ENCODE measurements at places on chromosomes 5 and 9. TPM values are rescaled to one million over a fixed set of nuclear protein-coding genes. Genes with fewer than 3 reads are reported as not detected.

- no peaks in the 10 kb centered on the region for H3K4me1 ChIP-seq
- no peaks in the 10 kb centered on the region for H3K36me3 ChIP-seq
- no peak overlapping the region for H3K27ac ChIP-seq
- H3K27me3 ChIP-seq, result no peaks in the 10 kb centered on the region
- no peak overlapping the region for H3K4me3 ChIP-seq
Observed at GRCh38 chr9:106403081-106403480, 459.9 kb upstream of the ZNF462 start.

- peaks cover 72% of the 10 kb centered on the region for H3K27me3 ChIP-seq
- no peak overlapping the region for H3K4me3 ChIP-seq
- H3K27ac ChIP-seq, result no peak overlapping the region
- H3K4me1 ChIP-seq, result peaks cover 26% of the 10 kb centered on the region
Observed at GRCh38 chr5:135890867-135891266, 4.8 kb downstream of the IL9 start.

- H3K4me3 ChIP-seq, result no peak overlapping the region
- no peaks in the 10 kb centered on the region for H3K27me3 ChIP-seq
- H3K4me1 ChIP-seq, result peaks cover 93% of the 10 kb centered on the region
- H3K27ac ChIP-seq, result peak overlapping the region; percentile 98
Observed at GRCh38 chr5:132428484-132429462, 59.3 kb downstream of the SLC22A5 start.

DNA sequence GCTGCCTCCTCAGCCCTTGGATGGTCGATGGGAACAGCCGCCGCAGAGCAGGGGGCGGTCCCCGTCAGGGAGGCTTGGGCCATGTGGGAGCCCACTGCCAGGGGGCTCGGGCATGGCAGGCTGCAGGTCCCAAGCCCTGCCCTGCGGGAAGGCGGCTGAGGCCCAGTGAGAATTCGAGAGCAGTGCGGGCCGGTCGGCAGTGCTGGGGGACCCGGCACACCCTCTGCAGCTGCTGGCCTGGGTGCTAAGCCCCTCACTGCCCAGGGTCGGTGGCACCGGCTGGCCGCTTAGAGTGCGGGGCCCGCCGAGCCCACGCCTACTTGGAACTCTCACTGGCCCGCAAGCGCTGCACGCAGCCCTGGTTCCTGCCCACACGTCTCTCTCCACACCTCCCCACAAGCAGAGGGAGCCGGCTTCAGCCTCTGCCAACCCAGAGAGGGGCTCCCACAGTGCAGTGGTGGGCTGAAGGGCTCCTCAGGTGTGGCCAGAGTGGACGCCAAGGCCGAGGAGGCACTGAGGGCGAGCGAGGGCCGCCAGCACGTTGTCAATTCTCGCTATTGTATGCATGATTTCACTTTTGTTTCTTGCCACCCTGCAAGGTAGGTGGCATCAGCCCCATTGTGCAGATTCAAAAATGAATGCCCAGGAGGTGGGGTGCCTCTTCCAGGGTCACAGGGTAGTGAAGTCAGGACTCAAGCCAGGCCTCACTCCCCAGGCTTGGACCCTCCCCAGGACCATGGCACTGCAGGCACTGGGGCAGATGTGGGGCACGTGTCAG, 48.6 kb downstream of the COL15A1 start:
- peaks cover 20% of the 10 kb centered on the region for H3K27me3 ChIP-seq
- no peak overlapping the region for H3K4me3 ChIP-seq
- H3K27ac ChIP-seq, result no peak overlapping the region
- DNase-seq, result peak; percentile 29
- H3K36me3 ChIP-seq, result no peaks in the 10 kb centered on the region
- H3K4me1 ChIP-seq, result peaks cover 12% of the 10 kb centered on the region

ZDHHC11 gene
- total RNA-seq, result 10.6 TPM

All from activated CD8-positive, alpha-beta memory T cell treated with anti-CD3 and anti-CD28 coated beads, Interleukin-2, amount 10 ng/mL, durations not matched to agents 7 days and 5 days (primary cell).